ENCODE measurements at places on chromosomes 13 and 19.

DNA sequence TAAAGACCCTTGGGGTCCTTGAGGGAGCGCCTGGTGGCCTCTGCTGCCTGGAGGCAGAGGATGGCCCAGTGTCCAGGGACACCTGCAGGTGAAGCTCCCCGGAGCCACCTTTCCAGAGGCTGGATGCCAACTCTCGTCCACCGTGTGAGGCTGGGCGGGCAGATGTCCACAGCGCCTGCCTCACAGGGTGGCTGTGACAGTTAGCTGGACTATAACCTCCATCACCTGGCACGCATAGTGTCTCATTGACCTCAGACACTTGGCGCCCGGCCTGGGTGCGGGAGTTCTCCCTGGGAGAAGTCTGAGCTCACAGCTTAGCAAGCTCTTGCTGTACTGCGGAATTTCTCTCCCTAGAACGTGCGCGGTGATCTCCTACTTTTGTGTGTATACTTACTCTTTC is 9.8 kb downstream of the BICRA start:
- no peak for DNase-seq

- no peak for DNase-seq
These were observed 2.0 kb upstream of the PSG6 start for GRCh38 chr19:42919757-42920079.

GRCh38 chr19:1076951-1077350 is 10.0 kb downstream of the ARHGAP45 start:
- DNase-seq: no peak

DNA sequence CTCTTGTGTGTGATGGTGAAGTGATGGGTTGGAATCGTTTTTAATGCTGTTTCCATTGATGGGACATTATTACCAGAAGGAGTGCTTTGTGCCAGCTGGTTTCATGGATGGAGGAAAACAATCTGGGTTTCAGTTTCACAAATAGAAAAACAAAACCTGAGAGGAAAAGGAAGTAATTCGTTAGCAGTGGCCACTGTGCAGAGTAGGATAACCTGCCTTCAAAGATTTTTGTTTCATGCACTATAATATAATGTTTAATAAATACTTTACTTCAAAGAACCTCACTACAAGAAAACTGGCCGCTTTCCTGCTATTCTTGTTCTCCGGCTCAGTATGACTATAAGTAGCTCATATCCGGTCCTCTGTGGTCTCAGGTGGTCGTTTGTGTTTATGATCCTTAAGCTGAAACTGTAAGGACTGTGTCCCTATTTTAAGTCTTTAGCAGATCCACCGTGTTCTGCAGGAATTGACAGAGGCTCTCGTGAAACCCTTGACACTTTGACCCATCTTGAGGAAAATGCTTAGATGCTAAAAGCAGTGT is 104.7 kb downstream of the GGACT start:
- no peak for DNase-seq

DNA sequence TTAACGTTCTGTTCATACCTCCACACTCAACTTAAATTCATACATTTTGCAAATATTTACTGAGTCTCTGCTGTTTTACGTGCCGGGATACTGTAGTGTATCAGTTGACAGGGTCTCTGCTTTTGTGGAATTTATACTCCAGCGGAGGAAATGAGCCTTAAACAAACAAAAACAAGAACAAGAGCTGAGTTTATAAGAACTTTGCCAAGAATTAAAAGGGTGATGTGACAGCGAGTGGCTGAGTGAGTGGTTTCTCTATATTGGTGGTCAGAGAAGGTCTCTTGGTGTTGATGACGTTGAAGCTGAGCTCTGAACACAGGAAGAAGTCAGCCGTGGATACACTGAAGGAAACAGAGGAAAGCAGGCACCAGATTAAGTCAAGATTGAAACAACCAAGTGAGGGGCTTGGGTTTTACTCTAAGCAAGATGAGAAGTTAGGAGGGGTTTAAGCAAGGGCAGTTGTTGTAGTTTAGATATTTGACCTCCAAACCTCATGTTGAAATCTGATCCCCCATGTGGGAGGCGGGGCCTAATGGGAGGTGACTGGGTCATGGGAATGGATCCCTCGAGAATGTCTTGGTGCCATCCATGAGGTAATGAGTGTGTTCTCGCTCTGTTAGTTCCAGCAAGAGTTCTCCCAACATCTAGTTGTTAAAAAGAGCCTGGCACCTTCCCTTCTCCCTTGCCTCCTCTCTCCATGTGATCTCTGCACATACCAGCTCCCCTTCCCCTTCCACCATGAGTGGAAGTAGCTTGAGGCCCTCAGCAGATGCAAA is 248.3 kb downstream of the DCLK1 start:
- DNase-seq: peak; percentile 83

DNA sequence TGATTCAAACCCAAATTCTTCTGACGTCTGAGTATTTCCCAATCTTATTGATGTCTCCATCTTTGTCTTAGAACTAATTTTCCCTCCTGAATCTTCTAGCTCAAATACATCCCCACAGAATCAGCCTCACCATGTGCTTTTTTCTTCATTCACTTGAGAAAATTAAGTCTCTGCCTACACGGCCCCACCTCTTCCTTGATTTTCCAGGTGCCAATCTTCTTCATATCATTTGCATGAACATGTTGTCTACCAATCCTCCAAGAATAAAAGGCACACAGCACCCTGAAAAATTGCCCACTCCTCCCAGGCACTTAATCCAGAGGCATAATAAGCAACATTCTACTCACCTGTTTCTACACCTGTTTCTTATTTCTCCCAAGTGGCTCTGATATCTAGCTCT is 408.1 kb upstream of the NBEA start:
- no peak for DNase-seq

DNA sequence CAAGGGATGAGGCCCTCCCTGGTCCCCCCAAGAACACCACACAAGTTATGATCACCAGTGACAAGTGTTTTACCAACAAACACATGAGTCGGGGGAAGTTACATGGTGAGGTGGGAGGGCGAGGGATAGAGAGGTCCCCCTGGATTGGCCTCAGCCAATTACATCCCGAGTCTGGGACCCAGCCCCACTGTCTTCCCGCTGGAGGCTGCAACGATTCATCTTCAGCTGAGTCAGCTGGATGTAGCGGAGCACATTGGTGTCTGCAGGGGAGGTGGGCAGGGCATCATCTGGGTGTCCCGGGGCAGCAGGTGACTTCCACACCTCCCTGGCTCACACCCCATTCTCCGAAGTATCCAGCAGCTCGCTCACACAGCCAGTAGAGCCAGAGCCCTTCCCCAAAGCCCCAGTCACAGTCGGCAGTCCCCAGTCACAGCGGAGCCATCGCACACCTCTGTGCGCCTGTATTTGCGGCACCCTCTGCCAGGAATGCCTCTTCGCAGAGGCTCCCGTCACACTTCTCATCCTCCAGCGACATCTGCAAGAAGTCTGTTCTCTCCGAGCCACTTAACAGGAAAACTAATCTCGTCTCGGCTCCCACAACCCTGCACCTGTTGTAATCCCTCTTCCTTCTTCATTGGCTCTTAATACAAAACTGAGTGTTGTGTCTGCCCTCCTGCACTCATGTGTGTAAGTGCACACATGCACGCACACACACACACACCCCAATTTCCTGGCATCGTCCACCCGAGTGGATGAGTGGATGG is 2.0 kb downstream of the TTC9B start:
- no peak for DNase-seq

GRCh38 chr13:102974317-102975087 is 91.7 kb downstream of the SLC10A2 start:
- DNase-seq: peak; percentile 8

DNA sequence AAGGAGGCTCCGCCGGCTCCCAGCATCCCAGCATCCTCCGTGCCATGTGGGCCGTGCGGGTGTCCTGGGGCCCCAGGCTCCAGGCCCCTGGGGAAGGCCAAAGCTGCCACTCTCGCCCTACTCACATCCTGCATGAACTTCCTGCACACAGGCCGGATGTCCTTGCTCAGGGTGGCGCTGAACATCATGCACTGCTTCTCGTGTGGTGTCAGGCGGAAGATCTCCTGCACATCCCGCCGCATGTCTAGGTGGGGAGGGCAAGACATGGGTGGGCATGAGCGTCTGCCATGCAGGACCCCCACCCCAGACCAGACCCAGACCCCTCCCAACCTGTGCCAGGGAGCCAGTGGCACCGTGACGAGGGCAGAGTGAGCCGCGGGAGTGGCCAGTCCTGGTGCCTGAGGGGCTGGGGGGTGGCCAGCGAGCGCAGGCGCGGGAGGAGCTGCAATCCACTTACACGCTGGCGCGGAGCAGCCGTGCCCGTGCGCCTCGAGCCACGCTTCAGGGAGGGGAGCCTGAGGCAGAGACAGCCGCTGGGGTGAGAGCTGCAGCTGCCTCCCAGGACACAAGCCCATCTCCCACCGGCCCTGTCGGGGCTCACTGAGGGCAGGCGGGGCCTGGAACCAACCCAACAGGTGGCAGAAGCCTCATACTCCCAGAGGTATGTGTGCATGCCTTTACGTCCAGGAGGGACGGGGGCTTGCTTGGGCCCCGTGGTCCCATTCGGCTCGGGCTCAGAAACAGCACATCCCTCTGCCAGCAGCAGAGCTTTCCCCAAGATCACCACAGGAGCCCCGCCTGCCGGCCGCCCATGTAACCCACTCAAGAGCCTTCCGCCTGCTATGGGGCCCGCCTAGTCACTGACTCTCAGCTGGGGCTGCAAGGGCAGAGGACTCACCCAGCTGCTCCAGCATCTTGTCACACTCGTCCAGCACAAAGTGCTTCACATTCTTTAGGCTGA is 8.8 kb downstream of the DDX39A start:
- no peak for DNase-seq

- no peak for DNase-seq
These were observed 8.7 kb downstream of the CELF5 start for GRCh38 chr19:3233116-3233515.

DNA sequence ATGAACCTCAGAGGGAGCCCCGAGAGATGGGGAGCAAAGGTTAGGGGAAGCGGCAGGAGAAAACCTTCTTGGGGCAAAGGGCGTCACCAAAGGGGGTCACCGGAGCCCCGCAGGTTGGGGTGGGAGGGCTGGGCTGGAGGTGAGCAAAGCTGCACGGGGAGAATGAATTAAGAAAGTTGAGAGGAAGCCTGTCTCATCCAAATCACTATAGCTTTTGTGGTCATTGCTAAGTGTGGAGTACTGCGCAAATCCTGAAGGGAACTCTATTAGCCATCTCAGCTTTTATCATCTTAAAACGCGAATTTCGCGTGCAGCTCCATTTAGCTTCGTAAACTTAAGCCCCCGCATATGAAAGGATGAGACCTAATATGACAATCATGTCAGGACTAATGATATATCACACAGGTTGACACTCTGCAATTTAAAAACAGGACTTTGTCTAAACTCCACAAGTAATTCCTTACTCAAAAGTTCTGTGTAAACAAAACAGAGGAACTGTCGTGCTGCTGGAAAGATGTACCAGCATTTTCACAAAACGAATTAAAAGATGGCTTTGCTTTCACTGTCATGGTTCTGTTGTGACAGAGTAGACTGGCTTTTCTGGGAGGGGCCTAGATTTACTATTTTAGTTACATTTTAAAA is 631 bp downstream of the LACC1 start:
- DNase-seq: no peak

- DNase-seq: no peak
These were observed 29.0 kb downstream of the TNFSF11 start for GRCh38 chr13:42602906-42603305.

GRCh38 chr13:24724714-24725113 is 39.3 kb upstream of the RNF17 start:
- no peak for DNase-seq

- no peak for DNase-seq
These were observed 680.9 kb upstream of the SGCG start for GRCh38 chr13:22499919-22500318.

GRCh38 chr13:76709851-76710250 is 176.4 kb downstream of the KCTD12 start:
- no peak for DNase-seq

DNA sequence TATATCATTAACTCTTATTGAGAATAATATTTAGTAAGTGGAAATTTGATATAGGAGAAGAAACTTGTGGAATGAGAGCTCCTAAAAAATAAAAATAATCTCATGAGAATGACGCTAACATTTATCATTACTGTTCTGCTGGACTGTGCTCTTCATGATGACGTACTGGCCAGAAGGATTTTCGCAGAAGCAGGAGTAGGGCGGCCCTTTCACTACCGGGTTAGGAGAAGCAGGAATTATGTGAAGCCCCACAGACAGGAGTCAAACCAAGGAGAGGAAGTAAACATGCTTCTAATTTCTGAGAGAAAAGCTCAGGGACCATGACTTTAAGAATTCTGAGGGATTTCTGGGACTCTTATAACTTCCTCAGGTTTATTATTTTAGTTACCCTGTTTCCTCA is 195.1 kb downstream of the VWA8 start:
- no peak for DNase-seq

DNA sequence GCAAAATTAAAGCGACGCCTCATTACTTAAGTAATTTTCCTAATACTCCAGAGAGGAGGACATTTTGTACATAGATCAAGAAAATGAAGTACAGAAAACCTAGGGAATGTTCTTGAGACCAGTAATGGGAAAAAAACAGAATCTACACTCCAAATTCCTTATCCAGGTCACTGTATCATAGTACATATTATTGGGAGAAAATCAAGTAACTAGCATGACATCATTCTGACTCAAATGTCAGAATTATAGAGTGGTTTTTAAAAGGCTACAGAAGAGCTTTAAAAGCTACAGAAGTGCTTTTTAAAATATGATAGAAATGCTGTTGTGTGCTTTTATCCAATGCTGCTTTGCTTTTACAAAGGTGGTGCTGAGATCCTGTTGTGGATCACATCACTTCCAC is 86.3 kb upstream of the SLC15A1 start:
- DNase-seq: no peak
